ENCODE measurements at places on chromosomes 6 and 20. TPM values are rescaled to one million over a fixed set of nuclear protein-coding genes. Genes with fewer than 3 reads are reported as not detected.

Gene TFAP2A
- not detected for total RNA-seq

- H3K4me3 ChIP-seq, result no peak overlapping the region
- H3K27me3 ChIP-seq, result no peaks in the 10 kb centered on the region
- no peaks in the 10 kb centered on the region for H3K4me1 ChIP-seq
- H3K27ac ChIP-seq, result no peak overlapping the region
Measured at GRCh38 chr6:109999740-110000139, 21.6 kb downstream of the GPR6 start.

GRCh38 chr6:138287144-138287955 is 69.1 kb upstream of the PBOV1 start:
- no peaks in the 10 kb centered on the region for H3K27me3 ChIP-seq
- no peaks in the 10 kb centered on the region for H3K36me3 ChIP-seq
- H3K4me3 ChIP-seq, result no peak overlapping the region
- DNase-seq, result peak; percentile 78

- H3K4me3 ChIP-seq, result no peak overlapping the region
- no peak overlapping the region for H3K27ac ChIP-seq
- no peaks in the 10 kb centered on the region for H3K36me3 ChIP-seq
- DNase-seq, result no peak
Measured at GRCh38 chr20:25376886-25377285, 13.7 kb downstream of the ABHD12 start.

Data from GM23338 (cell line).